ENCODE measurements at places on chromosomes 2 and 18.

DNA sequence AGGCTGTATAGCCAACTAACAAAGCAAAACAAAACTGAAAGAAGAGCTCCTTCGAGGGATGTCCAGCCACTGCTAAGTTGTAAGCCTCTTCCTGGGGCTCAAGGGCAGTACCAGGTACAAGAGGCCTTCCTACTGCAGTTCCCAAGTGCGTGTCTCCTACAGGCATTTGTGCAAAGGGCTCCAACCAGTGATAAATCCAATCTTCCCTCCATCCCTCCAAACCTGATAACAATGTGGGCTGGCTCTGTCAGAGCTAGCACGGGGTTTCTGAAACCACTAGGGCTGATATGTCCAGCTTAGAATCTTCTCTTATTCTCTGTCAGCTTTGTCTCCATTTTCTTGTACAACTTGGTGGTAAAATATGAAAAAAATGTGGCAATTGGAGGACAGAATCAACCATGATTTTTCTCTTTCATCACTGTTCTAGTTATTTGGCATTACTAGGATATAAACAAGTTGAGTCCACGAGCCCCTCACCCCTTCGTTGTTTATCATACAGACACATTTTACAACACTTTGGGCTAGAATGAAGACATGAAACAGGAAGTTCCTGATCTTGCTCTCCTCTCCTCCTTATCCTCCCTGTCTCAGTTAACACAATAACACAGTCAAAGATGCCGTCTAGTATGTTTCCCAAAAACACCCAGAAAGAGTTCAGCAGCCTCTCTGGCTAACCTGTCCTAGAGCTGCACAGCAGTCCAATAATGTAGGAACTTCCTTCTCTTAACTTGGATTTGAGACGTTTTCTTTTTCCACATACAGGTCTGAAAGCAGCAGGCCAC lies 35.4 kb upstream of the WIPF1 start:
- no peak for DNase-seq

DNA sequence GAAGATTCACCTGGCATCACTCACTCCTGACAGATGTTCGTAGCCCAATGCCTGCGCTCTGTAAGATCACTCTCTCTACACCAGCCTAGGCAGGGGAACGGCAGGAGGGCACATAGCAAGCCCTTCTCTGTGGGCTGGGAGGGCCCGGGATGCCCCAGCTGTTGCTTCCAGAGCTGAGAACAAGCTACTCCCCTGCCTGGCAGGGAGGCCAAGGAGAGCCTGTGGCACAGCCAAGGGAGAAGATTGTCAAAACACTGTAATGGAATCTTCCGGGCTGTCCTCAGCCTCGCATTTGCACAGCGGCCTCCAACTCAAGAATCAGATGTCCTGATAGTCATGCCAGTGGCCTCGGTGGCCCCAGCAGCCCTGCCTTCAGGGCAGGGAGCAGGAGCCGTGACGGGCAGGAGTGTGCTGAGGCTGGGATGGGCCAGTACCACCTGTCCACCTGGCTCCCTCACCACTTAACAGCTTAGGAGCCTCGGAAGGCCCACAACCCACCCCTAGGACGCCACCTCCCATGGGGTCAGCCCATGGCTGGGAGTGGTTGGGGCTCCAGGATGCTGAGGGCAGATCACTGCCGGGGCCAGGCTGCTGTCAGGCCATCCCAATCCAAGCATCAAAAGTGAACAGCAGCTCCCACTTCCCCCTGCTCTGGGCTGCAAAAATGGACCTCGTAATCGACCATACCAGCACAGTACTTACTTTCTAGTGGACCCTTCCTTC lies 21.9 kb upstream of the SLC35F6 start:
- no peak for DNase-seq

GRCh38 chr18:66646609-66647008 lies 42.7 kb upstream of the CDH19 start:
- DNase-seq: no peak

GRCh38 chr18:77151772-77152520 lies 19.4 kb upstream of the MBP start:
- no peak for DNase-seq

- DNase-seq: no peak
Measured at GRCh38 chr2:171522788-171523087, 464 bp downstream of the CYBRD1 start.

DNA sequence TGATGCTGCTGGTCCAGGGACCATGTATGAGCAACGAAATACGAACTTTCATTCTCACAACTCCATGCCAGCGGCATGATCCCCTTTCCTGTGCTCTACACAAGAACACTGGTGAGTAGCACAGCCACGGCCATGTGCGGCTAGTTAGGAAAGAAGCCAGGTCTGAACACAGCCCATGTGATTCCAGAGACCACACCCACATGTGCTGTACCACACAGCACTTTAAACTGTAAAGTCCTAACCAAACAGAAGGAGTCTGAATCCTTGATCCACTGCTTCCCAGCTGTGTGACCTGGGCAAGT lies 33.0 kb upstream of the ACAA2 start:
- DNase-seq: no peak

GRCh38 chr2:100844514-100844913 lies 24.6 kb downstream of the NPAS2 start:
- DNase-seq: no peak

- no peak for DNase-seq
Measured at GRCh38 chr2:76812156-76812555, 710.0 kb downstream of the LRRTM4 start.

DNA sequence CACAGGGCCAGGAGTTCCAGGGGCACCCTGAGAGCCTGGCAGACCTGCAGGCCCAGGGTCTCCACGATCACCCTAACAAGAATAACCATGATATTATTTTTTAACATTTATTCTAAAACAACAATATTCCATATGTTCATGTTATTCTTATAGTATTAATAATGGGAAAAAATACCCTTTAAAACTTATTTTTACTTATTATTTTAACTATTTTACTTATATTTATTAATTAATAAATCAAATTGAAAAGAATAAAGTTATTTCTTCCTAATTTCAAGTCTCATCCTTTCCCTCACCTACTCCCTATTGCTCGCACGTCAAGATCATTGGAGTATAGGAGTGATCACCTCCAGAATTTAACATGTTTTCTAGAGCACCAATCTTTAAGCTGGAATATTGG lies 71.7 kb downstream of the COL3A1 start:
- no peak for DNase-seq

DNA sequence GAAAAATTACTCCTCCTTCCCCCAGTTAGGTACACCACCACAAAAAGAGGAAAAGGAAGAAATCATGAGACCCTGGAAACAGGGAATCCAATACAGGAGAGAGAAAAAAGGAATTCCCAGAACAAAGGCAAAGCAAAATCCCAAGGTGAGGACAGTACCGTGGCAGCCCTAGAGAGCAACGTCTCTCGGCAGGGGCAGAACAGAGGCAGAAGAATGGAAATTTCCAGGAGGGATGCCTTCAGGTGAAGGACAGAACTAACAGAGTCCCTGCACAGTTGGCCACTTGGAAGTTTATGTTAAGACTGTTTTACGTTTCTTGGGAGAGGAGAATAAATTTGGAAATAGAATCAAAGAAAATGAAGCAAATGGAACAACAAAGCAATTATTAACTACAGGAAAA lies 27.7 kb downstream of the GRB14 start:
- no peak for DNase-seq

DNA sequence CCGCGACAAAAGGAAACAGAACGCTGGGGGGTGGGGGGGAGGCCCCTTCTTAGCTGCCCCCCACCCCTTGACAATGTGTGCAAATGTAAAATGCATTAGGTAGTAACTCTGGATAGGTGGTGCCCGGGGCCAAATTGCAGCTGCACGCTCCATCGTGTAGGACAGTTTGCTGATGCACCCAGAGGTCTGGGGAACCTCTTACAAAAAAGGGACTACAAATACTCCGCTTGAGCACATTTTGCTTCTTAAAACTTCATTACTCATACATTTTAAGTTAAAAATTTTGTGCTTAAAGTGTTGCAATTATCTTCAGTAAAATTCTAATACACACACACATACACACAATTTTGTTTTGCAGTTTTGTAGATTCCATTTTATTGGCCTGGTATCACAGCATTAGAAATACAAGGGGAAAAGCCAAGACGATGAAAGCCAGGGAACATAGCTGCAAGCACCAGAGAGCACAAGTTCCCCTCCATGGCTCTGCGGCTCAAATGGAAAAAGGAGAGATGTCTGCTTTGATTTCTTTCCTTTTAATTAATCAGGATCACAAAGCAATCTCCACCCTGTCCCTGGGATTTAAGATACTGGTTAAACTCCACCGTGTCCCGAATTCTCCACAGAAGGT lies 582.1 kb downstream of the ZEB2 start:
- no peak for DNase-seq

DNA sequence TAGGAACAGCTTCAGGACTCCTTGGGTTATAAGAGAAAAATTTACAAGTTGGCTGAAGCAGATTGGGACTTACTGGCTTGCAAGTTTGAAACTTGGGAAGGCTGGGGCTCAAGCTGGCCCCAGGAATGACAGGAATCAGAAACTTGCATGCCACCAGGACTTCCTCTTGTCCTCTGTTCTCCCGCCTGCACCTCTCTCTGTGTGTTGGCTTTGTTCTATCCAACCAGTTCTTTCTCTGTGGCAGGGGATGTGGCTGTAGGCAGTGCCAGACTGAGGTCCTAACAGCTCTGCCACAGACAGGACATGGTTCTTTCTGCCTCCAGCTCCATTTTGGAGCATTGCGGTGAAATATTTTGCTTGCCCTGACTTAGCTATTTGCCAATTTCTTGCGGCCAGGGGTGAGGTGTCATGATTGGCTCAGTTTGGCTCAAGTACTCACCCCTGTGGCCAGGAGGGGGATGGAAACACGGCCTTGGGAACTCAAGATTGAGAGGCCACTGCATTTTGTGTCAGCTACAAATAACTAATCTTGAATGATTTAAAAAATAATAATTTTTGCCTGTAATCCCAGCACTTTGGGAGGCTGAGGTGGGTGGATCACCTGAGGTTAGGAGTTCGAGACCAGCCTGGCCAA lies 48.9 kb downstream of the MEP1B start:
- no peak for DNase-seq

DNA sequence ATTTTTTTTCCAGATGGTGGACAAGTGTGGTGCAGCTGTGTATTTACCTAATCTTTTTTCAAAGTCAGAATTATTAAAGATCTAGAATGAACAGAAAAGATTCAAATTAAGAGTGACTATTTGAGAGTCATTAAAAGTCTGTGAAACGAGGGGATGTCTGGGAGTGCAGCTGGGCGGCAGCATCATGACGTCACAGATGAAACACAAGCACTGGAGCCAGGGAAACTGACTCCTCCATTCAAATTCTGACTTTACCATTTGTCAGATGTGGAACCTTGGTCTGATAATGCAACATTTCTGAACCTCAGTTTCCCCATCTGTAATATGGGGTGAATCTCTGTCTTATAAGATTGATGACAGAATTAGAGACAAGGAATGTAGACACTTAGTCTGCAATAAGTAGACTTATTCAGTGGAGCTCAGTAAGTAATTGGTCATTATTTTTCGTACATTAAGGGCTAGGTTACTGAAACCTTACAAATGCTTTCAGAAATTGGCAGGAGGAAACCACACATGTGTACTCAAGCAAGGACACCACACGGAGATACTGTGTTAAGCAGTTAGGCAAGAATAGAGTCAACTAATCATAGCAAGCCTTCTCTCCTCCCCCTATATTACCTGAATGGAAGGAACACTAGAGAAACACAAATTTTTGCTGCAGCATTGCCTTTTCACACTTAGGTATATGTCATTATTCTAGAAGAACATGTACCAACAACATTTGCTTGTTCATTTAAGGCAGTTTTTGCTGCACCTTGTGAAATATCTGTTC lies 27.8 kb upstream of the CXXC1 start:
- DNase-seq: no peak

- no peak for DNase-seq
Measured at GRCh38 chr2:2294183-2294690, 36.8 kb downstream of the MYT1L start.

- DNase-seq: no peak
Measured at GRCh38 chr18:35158728-35159450, 81.9 kb upstream of the ZNF397 start.

DNA sequence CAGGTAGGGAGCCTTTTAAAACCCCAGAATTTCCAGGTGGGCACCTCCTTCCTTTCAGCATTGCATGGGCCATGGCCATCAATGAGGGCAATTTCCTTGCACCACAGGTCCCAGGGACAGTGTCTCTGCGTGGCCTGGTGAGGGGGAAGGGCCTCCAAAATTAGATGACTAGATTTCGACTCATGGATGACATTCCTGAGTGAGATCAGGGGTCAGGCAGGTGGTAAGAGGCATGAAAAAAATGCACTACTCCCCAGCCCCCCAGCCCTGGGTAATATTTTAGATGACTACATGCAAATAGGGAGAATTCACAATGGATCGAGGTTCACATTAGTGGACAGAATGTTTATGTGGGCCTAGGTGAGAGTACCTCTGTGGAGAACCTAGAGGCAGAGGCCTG lies 19.0 kb upstream of the IGFBP5 start:
- no peak for DNase-seq

- DNase-seq: no peak
Measured at GRCh38 chr2:239394346-239394945, 6.4 kb downstream of the HDAC4 start.
